ENCODE measurements at places on chromosomes 4 and X. TPM values are rescaled to one million over a fixed set of nuclear protein-coding genes. Genes with fewer than 3 reads are reported as not detected.

- DNase-seq = no peak
Measured at GRCh38 chr4:128718768-128719167, 90.7 kb upstream of the JADE1 start.

DNA sequence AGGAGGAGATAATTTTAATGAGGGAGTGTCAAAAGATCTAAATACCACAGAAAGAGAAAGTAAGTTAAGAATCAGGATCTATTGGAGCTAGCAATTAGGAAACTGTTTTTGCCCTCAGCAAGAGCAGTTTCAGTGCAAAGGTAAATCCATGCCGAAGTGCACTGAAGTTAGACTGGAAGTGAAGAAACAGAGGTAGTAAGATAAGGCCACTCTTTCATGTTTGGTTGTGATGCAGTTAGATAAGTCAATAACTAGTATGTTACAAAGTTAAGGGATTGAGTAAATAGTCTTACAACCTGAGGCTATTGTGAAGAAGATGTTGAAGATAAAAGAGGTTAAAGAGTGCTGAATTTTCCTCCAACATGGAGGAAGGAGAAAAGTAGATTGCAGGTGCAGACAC, 46.7 kb upstream of the UCP1 start:
- DNase-seq = no peak

DNA sequence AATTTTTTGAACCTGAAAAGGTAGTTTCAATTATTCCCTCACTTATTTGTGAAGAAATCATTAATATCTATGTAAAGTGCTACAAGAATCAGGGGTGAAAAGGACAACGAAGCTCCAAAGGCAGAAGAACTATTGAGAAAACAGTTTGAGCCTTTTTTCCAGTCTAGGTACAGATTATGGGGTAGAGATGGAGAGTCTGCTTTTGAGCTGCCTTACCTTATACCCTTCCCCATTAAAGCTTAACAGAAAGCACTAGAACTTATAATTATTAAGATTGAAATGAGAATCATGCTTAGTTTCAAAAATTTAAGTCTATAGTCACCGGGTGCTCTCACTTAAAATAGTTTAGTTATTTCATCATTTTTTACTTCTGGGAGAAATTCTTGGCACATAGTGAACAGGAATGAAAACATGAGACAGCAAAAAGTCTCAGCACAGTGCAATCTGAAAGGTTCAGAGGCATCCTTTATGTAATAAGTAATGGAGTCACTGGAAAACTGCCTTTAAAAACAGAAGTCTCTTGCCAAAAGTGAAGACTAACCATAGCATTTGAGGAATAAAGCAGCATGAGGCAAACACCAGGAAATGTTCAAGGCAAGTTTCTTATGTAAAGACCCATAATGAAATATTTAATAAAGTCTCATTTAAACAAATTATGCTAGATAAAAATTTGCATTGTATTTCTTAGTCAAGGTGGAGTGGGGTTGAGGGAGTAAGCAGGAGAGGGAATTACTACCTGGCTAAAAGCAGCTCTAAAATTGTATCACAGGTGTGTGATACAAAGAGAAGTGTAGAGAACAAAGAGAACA, 5.1 kb upstream of the DCLK2 start:
- no peak for DNase-seq

DNA sequence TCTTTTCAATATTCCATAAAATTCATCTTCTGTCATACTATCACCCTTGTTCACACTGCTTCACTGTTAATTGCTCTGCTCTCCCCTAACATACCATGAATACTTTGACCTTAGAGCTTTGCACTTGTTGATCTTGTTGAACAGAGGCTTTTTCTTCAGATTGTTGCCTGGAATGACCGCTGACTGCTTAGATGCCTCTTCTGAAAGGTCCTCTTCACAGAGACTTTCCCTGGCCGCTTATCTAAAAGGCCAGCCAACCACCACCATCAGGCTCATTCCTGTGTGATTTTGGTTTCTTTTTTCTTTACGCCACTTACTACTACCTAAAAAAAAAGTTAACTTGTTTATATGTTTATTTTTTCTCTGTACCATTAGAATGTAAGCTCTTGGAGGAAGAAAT, 667.7 kb downstream of the STPG2 start:
- no peak for DNase-seq

- no peak for DNase-seq
Measured at GRCh38 chr4:105147016-105147552, 408 bp downstream of the TET2 start.

DNA sequence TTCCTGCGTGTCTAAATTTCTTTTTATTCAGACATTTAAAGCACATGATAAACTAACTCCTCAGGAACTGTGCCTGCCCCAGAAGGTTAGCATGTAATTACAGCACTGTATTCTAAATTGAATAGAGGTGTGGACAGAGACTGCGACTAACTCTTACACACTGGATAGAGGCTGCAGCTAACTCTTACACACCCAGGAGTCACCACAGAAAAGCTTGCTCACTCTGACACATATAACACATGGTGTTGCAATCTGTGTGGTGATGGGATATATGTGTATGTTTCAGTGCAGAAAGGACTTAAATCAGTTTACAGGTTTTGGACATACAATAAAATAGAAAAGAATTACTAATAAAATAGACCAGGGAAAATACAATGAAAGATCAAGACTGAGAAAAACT, 41.5 kb downstream of the SMAD1 start:
- no peak for DNase-seq

DNA sequence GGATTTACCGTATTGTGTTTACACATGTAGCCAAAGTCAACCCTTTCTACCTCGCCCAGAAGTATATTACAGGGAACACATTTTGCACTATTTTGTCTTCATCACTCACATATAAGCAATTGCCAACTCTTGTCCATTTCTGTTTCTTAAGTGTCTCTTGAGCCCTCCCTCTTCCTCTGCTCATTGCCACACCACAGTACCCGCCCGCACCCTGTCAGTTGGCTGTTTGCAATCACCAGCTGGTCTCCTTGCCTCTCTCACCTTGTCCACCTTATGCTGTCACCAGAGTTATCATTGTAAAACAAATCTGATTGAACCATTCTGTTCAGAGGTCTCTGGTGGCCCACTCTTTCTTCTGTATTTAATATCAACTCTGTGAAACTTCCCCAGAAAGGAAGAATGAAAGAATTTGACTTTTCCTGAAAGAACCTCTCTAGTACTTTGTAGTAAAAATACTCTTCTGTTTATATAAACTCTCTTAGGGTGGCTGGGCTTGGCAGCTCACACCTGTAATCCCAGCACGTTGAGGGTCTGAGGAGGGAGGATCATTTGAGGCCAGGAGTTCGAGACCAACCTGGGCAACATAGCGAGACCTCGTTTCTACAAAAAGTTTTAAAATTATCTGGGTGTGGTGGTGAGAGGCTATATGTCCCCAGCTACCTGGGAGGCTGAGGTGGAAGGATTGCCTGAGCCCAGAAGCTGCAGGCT, 50.2 kb downstream of the ING2 start:
- no peak for DNase-seq

GRCh38 chrX:3659761-3660160, 53.7 kb downstream of the PRKX start:
- DNase-seq = no peak

DNA sequence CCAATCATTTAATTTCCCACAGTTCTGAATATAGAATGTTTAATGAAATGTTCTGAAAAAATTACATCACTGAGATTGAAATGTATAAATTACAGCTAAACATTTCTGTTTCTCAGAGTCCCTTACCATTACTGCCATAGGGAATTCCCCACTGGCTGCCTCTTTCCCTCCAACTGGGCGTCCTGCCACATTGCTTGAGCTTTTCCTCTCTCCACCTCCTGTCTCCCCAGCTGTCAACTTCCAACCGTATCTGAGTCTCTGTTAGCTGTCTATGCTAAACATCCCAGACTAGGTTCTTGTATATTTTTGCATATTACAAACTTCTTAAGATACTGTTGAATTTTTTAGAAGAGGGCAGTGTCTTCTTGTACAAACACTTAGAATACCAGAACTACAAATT, 407.3 kb upstream of the SLIT2 start:
- DNase-seq = no peak

GRCh38 chrX:14309431-14309830, 219.9 kb upstream of the GLRA2 start:
- DNase-seq = no peak

DNA sequence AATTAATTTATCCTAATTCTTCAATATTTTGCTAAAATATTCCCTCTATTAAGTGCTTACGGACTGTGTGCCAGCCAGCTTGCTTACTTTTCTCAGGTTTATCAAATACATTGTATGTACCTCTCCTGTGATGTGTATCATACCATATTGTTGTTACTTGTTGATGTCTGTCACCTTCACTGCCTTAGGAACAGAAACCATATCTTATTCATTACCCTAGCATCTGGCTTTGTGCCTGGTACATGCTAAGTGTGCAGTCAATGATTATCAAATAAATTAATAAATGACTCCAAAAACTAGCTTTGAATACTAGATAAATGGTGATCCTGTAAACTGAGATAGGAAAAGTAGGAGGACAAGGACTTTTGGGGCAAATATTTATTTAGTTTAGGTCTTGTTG, 6.9 kb downstream of the CLCN3 start:
- DNase-seq = no peak

GRCh38 chr4:28462766-28463700, 1602.4 kb downstream of the STIM2 start:
- no peak for DNase-seq

- DNase-seq = no peak
Measured at GRCh38 chr4:100430451-100430850, 87.4 kb downstream of the EMCN start.

DNA sequence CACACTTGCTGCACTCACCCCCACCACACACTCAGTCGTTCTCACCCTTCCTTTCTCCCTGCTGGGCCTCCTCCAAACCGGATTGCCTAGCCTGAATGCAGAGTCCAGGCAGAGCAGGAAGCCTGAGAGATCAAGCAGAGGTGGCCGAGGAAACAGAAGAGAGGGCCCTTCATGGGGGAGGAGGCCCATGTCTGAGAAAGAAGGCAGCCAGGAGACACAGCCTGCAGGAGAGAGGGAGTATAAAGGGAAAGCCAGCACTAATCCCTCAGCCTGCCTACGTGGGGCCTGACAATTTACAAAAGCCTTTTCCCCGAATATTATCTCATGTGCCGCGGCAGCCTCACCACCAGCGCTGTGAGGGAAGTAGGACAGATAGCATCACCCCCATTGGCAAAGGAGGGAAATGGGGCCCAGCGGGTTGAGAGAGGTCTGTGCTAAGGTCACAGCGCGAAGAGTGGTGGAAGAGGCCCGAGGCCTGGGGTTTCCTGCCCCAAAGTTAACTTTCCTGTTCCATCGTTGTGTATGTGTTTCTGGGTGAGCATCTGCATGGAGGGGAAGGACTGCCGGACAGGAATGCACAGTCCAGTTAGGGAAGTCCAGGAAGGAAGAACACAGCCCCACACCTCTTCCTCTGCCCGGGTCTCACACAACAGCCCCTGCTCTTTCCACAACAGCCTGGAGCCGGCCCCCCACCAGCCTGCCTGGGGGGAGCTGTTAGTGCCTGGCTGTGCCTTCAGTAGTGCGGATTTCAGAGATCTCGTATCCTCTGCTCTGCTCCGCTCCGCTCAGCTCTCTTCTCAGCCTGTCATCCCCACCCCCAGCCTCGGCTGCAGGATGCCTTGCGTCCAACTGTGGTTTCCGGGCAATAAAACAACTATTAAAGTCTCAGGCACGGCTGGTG, 50.9 kb upstream of the BCOR start:
- DNase-seq = no peak

DNA sequence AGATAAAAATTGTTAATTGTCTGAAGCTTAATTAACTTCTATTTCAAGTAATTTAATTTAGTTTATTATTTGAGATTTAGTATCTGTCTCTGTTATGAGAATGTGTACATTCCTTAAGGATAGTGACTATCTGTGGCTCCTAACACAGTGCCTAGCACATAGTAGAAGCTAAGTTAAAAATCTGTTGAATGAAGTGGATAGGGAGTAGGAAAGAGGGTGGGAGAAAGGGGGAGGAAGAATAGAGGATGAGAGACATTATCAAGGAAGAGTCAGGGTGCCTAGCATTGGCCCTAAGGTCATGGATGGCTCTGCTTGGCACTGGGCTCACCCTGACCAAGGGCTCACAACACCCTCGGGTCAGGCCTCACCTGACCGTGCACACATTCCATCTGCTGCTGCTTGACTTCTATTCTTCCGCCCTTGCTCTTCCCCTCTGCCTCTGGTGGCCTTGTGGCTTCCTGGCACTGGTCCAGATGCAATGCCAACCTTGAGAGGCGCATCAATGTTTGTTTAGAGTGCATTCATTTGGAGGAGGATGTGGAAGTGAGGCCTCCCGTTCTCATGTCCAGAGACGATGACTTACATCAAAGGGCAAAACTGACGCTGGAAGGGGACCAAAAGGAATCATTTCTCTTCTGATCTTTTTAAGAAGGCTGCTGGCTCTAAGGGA, 42.3 kb downstream of the TRIM2 start:
- no peak for DNase-seq

- no peak for DNase-seq
Measured at GRCh38 chr4:177771645-177772044, 329.4 kb upstream of the AGA start.

DNA sequence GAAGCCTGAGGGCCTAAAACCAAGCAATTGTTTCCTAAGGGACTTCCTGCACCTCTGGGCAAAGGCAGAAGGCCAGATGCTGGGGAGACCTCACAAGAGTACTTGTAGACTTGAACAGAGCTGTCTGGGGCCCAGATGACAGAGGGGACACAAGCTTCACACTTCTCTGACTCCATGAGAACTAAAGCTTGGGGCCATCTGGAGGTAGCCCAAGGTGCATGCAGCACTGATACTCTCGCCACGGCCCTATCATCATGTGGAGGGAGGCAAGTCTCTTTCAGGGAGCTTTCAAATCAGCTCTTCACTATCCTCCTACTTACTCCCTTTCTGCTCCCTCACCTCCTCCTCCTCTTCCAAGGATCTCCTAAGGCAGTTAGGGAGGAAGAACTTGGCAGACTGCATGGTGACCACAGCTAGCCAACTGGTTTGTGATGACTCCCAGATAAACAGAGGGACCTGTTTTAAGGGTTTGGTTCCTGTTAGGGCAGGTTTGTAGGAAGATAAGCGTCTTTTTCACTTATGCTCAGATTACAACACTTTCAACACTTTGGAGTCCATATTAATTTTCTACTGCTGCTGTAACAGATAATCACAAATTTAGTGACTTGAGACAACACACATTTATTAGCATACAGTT, 23.8 kb downstream of the MSL3 start:
- DNase-seq = no peak

- DNase-seq = no peak
Measured at GRCh38 chr4:24671849-24672248, 87.5 kb upstream of the DHX15 start.

DNA sequence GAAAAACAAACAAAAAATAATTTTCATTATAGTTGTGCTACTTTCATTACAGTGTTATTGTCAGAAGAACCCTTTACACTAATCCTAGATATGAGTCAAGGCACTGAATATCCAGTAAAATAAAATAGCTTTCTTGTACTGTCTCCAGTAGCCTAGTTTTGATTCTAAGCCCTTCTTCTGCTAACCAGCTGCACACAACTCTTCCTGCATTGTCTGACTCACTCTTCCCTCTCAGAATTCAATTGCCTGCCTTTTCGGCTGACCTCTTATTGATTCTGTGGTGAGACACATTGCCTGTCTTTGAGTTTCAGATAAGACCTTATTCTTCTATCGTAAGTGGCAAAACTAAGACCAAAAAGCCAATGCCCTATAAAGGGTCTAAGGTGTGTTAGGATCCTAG, 26.7 kb upstream of the PCDH18 start:
- DNase-seq = no peak

GRCh38 chr4:123706973-123707372, 310.4 kb downstream of the SPRY1 start:
- no peak for DNase-seq

SPANXD gene
- not detected for total RNA-seq

CCKAR gene
- total RNA-seq = not detected

TLR8 gene
- not detected for total RNA-seq

NPNT gene
- not detected for total RNA-seq

TCEAL2 gene
- not detected for total RNA-seq

Measured in natural killer cell treated with Interleukin-12 subunit alpha and Interleukin-12 subunit beta and Interleukin-15 and Interleukin-18, amount 100 ng/mL, for 72 hours (primary cell).